ENCODE measurements at places on chromosomes 5 and 9.

GRCh38 chr9:136017289-136018190, 56.4 kb upstream of the UBAC1 start:
- DNase-seq = no peak

- no peak for DNase-seq
Observed at GRCh38 chr5:113552620-113553019, 39.1 kb downstream of the YTHDC2 start.

DNA sequence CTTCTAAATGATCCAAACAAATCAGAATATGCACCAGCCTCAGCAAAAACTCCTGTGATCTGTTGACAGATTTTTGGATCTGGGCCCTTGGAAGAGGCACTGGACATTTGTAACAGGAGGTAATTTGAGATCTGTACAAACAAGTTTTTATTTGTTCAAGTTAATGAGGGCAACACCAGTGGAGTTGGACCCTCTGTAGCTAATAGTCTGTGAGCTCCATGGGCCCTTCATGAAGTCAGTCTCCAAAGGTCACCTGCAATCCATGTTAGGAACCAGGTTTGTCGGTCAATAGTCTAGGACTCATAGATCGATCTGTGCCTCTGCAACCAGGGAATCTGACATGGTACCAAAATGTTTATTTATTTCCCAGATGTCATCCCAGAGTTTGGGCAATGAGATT, 40.9 kb downstream of the PAM start:
- DNase-seq = no peak

DNA sequence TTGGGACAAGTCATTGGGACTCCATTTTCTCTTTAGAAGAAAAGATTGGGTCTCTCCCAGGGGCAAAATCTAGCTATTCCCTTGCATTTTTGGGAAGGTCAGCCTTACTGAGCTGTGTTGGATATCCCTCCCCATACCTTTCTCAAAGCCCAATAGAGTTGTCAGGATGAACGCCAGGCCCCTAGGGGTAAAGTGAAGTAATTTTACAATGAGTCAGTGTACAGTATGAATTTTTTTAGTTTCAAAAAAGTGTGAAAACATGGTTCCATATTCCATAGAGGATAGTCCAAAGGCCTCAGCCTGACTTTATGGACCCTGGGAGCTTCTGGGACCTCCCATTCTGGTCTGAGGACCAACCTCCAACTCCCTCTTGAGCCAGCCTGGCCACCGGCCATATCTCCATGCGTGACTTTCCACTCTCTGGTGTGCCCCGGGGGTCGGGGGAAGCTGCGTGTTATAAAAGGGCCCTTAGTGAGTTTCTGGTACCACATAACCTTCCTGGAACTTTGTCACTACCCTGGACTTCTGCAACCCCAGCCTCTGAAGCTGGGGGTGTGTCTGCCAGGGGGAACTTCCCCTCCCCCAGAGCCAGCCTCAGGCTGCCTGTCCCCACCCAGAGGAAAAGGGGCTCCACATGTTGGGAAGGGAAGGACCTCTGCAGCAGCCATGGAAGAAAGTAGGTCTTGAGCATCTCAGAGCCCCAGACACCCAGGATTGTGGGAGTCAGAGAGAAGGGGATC, 52.4 kb upstream of the SYNPO start:
- DNase-seq = no peak

- DNase-seq = no peak
Observed at GRCh38 chr9:100640447-100641050, 62.7 kb downstream of the CAVIN4 start.

- DNase-seq = no peak
Observed at GRCh38 chr9:98219364-98219716, 26.9 kb upstream of the CORO2A start.

GRCh38 chr5:3382782-3383181, 212.8 kb upstream of the IRX1 start:
- no peak for DNase-seq

DNA sequence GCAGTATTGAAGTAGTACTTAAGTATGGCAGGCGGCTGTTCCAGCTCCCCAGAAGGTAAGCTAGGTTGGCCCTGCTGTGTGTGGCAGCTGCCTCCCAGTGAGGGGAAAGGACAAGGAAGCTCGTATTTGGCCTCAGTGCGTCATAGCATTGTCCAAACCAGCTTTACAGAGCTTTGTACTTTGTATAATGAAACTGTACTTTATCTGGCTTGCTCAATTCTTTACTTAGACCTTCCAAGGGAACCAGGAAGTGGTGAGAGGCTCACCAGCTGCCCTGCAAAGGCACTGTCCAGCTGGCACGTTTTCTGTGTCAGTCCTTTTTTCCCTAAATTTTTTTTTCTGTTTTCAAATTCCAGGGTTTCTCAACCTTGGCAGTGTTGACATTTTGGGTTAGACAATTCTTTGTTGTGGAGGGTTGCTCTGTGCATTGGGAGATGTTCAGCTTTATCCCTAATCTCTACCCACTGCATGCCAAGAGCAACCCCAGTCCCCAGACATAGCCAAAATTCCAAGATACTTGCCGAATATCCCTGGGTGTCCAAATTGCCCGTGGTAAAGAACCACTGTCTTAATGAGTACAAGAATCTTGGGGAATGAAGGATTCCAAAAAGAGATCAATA, 474.5 kb downstream of the LRRC70 start:
- DNase-seq = no peak

DNA sequence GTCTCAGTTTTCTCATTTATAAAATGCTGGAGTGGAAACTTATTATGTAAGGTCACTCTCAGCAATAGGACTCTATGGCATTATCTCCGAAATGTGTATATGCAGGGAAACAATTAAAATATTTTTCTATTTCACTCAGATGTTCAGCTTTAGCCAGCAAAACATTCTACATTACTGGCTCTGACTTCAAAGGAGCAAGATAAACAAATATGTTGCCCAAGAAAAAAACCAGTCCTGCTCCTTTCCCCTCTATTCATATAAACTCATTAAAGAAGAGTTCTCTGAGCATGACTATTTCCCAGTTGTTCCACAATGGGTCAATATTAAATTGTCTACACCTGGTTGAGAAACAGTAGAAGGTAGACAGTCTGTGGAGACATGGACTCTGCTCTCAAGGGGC, 155.0 kb downstream of the NPR3 start:
- DNase-seq = no peak

GRCh38 chr9:130873966-130874365, 22.6 kb downstream of the QRFP start:
- no peak for DNase-seq
